ENCODE measurements at places on chromosomes 1 and 21. TPM values are rescaled to one million over a fixed set of nuclear protein-coding genes. Genes with fewer than 3 reads are reported as not detected.

DNA sequence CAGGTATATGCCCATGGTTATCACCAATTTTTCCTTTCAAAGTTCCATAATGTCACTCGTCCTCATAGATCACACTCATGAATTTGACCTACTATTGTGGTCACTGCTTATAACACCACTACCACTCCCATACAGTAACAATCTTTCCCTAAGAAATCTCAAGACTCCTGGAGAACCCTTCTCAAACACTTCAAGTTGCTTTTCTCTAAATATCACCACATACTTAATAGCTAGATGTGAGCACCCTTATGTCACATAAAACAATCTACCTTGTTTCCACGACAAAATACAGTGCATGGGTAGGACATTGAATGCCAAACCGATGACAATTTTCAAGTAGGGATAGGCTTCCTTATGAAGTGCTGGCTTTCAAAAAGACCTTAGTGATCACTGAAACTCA, 104.5 kb downstream of the LRRC53 start:
- no peak for DNase-seq

DNA sequence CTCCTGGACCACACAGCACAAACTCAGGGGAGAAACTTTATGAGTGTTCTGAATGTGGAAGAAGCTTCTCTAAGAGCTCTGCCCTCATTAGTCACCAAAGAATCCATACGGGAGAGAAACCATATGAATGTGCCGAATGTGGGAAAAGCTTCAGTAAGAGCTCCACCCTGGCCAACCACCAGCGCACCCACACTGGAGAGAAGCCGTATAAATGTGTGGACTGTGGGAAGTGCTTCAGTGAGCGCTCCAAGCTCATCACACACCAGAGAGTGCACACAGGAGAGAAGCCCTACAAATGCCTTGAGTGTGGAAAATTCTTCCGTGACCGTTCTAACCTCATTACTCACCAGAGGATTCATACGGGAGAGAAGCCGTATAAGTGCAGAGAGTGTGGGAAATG, 22.5 kb downstream of the ZSCAN20 start:
- no peak for DNase-seq

GRCh38 chr1:208201229-208201628, 43.0 kb downstream of the PLXNA2 start:
- DNase-seq, result peak; percentile 99

- DNase-seq, result no peak
Observed at GRCh38 chr1:207131163-207131562, 27.1 kb downstream of the C4BPA start.

The RNF186 gene
- not detected for total RNA-seq

The GJA4 gene
- not detected for total RNA-seq
